ENCODE measurements at places on chromosomes 5 and 9. TPM values are rescaled to one million over a fixed set of nuclear protein-coding genes. Genes with fewer than 3 reads are reported as not detected.

DNA sequence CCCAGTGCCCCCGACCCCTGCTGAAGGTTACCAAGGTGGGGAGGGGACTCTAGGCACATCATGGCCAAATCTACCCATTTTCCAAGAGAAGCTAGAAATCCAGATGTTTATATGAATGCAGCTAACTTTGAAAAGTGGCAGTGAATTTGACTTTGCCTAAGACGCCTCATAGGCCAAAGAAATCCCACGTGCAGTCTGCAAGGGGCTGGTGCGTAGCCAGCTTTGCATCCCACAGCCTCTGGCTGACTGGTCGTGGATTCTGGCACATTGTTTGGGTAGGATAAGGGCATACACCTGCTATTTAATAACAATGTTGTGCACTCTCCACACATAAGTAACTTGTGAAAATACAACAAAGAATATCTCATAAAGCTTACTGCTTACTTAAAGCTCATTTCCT lies 3.5 kb upstream of the GADD45G start:
- no peak for DNase-seq

- DNase-seq, result no peak
Observed at GRCh38 chr5:72295539-72295938, 24.5 kb downstream of the MRPS27 start.

GRCh38 chr5:160363211-160363610 lies 7.2 kb downstream of the C1QTNF2 start:
- DNase-seq, result no peak

DNA sequence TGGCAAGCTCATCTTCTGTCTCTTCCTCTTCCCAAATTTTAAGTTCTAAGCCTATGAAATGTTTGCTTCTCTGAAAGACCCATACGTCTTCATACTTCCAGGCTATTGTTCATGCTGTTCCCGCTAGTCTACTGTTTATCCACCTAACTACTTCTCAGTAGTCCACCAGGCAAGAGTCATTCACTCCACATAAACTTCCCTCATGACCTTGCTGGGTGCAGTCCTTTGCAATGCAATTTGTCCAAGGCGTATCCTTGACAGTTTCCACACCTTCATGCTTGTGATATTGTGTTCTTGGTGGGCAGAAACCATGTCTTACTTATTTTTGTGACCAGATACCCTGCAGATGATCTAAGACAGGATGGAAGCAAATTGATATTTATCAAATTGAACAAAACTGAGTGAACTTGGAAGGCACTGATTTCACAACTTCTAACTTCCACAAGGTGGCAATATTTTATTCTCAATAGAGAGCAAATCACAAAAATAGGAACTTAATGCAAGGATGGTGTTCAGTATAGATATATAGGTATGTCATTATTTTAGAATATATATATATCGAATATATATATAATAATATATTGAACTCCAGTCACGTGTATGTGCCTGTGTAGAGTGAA lies 30.3 kb downstream of the TYRP1 start:
- DNase-seq, result no peak

DNA sequence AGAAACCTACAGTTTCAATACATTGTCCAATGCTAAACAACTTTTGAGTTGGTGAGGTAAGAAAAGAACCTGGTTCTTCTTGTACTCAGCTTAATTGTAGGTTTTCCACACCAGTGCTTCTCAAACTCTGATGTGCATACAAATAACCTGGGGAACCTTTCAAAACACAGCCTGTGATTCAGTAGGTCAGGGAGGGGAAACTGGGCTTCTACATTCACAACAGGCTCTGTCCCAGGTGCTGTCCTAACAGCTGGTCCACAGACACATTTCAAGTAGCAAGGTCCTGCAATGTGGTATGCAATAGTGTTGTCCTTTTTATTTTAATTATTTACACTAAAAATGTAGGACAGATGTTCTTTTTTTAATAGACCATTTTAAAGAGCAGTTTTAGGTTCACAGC lies 47.4 kb upstream of the SNCAIP start:
- no peak for DNase-seq

GRCh38 chr5:172849606-172850453 lies 15.8 kb downstream of the ERGIC1 start:
- no peak for DNase-seq

DNA sequence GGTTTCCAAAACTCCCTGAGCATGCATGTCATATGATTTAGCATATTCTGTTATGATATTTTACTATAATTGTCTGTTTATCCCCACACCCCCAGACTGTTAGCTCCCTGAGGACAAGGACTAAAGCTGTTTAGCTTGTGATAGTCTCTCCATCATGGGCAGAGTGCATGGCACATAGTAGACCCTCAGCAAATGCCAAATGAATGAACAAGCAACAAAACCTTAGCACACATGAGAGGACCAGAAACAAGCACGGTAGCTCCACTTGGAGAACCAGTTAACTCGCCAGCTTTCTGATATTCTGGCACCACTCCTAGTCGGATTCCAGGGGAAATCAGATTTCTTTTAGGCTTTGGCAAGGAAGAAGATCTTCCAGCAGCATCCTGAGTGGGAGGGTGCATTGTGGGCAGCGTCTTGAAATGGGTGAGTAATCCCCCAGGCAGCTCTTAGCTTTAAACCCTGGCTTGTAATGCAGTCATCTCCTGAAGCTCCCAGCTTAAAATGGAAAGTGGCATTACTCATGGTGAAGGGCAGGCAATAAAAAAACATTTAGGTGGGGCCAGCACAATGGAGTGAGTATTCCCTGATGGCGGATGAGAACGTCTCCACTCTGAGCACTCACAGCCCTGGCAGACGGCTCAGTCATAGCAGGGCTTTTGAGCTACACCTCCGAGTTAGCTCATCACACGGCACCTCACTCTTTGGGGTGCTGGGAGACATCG lies 41.1 kb downstream of the FGF1 start:
- no peak for DNase-seq

DNA sequence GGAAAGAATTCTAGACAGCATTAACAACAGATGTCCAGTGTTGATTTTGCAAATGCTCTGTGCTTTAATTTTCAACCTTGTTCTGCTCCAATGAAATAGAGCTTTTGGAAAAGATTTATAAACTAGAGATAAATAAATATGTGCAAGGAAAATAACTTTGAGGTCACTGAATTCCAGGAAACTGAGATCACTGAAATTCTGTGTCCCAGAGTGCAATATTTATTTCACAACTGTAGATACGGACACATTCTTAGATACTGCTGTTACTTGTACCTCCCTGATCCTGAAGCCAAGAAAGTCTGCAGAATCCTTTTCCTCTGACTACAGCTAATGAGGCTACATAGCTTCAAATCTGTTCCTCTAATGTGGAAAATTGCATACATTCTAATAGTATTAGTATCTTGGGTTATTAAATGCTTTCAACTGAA lies 222.9 kb downstream of the DOCK8 start:
- peak; percentile 32 for DNase-seq

DNA sequence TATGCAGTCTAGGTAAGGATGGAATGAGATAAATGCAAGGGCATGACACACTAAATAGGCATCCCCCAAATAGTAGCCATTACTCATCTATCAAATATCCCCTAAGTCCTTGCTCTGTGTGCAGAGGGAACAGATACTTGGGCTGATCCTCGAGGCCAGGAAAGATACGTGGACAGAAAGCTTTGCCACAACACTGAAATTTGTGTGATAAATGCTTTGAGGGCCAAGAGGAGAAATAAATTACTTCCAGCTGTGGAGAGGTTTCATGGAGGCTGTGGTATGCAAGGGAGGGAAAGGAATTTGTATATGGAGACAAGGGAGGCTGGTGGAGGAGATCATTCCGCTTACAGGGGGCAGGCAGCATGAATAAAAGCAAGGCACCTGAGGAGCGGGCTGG lies 18.5 kb downstream of the ATOX1 start:
- DNase-seq, result no peak

- DNase-seq, result peak; percentile 51
Observed at GRCh38 chr5:123512611-123513461, 859 bp downstream of the CSNK1G3 start.

DNA sequence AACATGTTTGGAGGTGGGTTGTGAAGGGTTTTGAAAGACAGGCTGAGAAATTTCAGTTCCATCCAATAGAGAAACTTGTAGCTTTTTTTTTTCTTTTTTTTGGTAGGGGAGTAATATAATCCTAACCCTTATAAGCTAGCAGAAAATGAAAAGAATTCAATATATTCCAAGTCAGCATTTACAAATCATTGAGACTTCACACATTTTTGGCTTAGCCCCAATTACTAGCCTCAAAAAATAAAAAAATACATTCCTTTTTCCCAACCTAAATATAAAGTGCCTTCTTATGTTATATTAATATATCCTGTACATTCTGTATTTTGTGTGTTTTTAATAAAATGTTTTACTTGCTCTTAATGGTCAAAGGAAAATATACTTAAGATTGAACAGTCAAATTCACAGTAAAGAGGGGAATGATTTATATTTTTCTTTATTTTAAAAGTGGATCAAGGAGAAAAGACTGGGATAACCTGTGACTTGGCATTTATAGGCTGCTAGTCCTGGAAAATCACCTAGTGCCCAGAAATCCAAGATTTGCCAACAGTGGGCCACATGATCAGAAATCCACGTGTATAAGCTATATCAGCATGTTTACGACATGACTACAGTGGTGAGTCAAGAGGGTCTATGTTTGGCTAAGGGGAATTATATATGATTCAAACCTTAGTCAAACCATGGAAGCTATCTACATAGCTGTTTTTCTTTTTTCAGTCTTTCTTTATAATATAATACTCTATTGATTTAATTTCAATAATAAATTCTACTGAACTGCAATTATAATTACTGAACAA lies 14.5 kb downstream of the HACD4 start:
- DNase-seq, result no peak

DNA sequence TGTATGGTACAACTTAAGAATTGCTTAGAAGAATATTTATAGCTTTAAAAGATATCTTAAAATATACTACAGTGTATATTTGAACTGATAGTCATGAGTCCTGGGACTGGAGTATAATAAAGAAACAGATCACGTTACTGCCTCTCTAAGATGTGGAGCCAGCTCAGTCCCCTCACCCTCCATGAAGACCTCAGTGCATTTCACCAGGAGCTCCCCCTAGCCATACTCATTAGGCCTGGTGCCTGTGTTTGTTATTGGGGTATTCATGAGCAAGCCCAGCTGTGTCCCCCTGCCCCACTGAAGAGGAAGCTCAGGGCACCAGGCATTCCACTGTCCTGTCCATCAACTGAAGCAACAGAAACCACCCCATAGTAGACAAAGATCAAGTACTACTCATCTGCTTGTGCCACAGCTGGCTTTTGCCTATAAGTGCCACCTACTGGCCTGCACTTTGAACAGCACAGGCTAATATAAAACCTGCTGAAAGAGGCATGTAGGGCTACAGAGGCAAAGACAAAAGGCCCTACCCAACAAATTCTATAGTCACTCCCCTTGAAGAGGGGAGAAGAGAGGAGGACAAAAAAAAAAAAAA lies 850.2 kb upstream of the NUDT12 start:
- peak; percentile 4 for DNase-seq

- no peak for DNase-seq
Observed at GRCh38 chr5:106454651-106455415, 1215.9 kb downstream of the EFNA5 start.

- DNase-seq, result no peak
Observed at GRCh38 chr5:34706084-34706483, 50.0 kb downstream of the RAI14 start.

The KDM4C gene
- polyA plus RNA-seq, result 20.0 TPM

The HK3 gene
- 0.45 TPM for polyA plus RNA-seq

The WNK2 gene
- 24.8 TPM for polyA plus RNA-seq

The MLLT3 gene
- 34.1 TPM for polyA plus RNA-seq

The TAS2R1 gene
- 0.10 TPM for polyA plus RNA-seq

The C9orf85 gene
- 15.9 TPM for polyA plus RNA-seq
